Activated naive CD8-positive, alpha-beta T cell treated with anti-CD3 and anti-CD28 coated beads for 36 hours (primary cell): ENCODE measurements at places on chromosomes 12 and 14. TPM values are rescaled to one million over a fixed set of nuclear protein-coding genes. Genes with fewer than 3 reads are reported as not detected.
A peak's percentile ranks its signal among the peaks of the same experiment; 100 is the strongest.

DNA sequence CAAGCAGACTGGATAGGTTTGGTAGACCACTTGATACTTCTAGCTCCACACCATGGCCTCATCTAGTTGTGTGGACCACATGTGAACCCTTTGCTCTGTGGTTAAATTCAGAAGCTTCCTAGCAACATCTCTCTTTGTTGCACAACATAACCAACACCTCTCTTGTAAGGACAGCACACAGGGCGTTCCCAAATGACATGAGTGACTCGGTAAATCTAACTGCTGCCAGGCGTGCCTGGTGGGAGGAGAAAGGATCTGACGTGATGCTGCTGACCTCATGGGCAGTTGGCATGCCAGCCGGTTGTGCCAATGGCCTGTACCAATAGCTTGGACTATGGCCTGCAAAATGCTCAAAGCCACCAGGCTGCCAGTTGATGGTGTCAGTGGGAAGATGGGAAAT is 93.8 kb downstream of the CPSF2 start:
- DNase-seq, result no peak

The RFX4 gene
- total RNA-seq, result not detected

DNA sequence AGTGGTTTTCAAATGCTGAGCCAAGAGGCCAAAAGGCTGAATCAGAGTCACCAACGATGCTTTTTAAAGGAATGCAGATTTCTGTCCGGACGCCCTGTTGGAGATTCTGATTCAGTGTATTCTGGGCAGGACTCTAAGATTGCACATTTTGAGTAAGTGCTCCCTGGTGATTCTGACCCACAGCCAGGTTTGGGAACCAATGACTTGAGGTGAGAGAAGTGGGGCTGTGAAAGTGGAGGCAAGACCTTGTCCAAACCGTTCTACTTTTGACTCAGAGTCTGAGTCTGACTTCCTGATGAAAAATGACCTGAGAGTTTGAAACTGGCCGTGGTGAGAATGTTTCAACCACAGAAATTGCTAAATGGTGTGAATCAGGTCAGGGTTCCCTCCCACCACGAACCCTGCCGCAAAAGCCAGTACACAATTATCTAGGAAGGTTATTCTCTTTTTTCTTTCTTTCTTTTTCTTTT is 90.2 kb downstream of the NTN4 start:
- no peak for DNase-seq

- DNase-seq, result no peak
Measured at GRCh38 chr12:86663173-86663572, 407.0 kb upstream of the MGAT4C start.

- peak; percentile 49 for DNase-seq
Measured at GRCh38 chr12:113422030-113422885, at the start of gene SDSL. TSS of gene SDSL (plus strand) at chr12:113422380. CDS start at chr12:113427983, 5,603 bp downstream.

- DNase-seq, result no peak
Measured at GRCh38 chr12:109264943-109265650, 44.0 kb downstream of the FOXN4 start.

DNA sequence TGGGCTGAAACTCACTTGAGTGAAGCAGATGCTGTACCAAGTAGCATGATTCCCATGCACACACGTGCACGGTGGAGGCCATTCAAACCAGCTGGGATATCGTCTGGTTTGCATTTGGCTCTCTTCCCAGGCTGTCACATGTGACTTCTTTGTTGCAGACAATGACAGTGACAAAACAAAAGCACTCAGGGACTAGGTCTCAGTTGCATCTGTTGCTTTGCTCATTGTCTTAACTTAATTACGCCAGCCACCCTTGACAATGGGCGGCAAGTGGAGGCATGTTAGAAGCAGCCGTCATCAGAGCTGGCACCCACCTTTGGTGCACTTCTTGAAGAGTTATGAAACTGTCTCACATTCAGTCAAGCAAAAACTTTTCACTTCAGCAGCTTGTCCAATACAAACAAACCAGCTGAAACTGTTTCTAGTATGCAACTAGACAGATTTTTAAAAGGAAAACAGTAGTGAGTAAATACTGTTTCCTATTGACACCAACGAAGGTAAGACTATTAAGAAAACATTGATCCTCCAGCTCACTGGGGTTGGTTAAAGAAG is 74.3 kb downstream of the IGF1 start:
- DNase-seq, result no peak

The RCOR1 gene
- 14.7 TPM for total RNA-seq

The TAS2R9 gene
- not detected for total RNA-seq

The DAO gene
- not detected for total RNA-seq

GRCh38 chr12:5521456-5522325 is 89.8 kb downstream of the NTF3 start:
- no peak for DNase-seq

GRCh38 chr12:19533567-19533966 is 94.3 kb downstream of the AEBP2 start:
- DNase-seq, result no peak
